ENCODE measurements at places on chromosomes 1 and 21.
A peak's percentile ranks its signal among the peaks of the same experiment; 100 is the strongest.

- DNase-seq: no peak
Observed at GRCh38 chr21:37220433-37220980, 46.6 kb downstream of the VPS26C start.

GRCh38 chr1:155125946-155126555 is 1.6 kb upstream of the EFNA1 start:
- DNase-seq: no peak

GRCh38 chr1:51115714-51116404 is 13.8 kb downstream of the C1orf185 start:
- DNase-seq: no peak

DNA sequence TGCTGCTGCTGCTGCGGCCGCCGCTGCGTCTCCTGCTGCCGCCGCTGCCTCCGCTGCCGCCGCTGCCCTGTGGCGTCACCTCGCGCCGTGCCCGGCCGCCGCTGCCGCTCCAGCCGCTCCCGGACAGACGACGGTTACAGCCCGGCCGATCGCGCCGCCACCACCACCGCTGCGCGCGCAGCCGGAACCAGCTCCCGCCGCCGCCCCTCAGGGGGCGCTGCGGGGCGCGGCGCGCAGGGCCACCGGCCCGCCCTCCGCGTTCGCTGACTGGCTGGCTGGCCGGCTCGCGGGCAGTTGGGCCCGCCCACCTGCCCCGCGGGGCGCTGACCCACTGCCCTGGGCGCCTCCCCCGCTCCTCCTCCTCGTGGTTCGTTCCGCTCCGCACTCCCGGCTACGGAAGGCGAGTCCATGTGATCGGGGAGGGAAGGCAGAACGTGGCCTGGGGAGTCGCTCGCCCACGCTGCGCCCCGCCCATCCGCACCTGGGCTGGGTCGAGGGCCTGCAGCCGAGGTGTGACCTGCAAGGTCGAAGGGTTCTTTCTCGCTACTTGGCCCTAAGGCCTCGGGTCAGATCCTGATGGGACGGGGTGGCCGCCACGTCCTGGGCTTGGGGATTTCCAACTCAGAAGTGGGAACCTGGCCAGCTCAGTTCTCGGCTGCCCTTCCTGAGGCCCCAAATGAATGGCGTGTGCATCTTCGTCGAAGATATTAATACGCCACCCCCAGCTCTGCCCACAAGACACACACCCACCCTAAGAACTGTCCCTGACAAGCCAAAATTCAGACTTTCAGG is at the start of gene PTP4A2:
TSS of gene PTP4A2 (minus strand) at position 185 of the 792 bp plus-strand sequence. CDS start 19,303 bp downstream, outside the sequence.
- DNase-seq: peak; percentile 86

Measured in SW 1271 (cell line).